ENCODE measurements at places on chromosomes 1 and 21. TPM values are rescaled to one million over a fixed set of nuclear protein-coding genes. Genes with fewer than 3 reads are reported as not detected.

The SLC25A34 gene
- total RNA-seq: 0.65 TPM

The DDR2 gene
- total RNA-seq: 379 TPM

The TAS1R1 gene
- total RNA-seq: not detected

The KIF14 gene
- total RNA-seq: 13.4 TPM

DNA sequence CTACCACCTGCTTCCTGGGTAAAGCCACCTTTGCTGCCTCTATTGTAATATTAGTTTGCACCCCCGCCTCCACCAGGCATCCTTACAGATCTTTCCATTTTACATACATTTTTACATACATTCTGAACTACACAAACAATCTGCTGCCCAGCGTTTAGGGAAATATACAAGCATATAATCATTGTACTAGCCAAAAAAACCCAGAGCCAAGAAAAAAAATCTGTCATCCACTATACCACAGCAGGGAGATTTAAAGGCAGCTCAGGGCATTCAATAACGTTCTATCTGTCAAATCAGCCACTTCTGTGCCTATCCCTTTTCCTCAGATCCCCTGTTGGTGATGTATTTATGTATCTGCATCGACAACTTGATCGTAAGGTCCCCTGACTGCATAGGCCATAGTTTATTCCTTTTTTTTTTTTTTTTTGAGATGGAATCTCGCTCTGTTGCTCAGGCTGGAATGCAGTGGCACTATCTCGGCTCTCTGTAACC lies 43.0 kb downstream of the GNG12 start:
- DNase-seq: no peak

DNA sequence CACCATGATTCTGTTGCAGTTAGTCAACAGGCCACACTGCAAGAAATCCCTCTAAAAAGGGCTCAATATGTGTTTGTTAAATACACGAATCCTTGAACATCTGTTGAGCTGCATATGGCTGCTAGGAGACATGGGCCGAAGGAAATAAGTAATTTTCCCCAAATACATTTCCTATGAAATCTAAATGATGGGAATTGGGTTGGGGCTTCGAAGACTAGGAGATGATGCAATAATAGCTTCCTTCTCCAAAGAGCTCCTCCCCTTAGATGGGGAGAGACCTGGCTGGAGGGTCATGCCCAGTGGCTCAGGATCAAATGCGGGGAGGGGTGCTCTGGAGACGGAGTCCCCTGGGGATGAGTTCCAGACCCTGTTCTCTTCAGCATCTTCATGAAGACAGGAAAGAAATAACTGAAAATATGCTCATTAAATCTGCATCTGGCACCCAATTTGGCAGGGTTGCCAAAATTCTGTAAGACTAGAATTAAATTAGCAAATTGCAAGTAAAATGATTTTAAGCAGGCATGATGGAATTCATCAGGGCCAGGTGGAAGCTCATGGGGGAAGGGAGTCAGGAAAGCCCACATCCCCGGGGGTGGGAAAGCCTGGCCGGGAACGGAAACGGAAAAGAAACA lies 165.0 kb upstream of the EDN2 start:
- DNase-seq: no peak

The CFHR5 gene
- total RNA-seq: not detected

The KCNK1 gene
- 2.9 TPM for total RNA-seq

GRCh38 chr21:44314561-44314960 lies 14.7 kb downstream of the PFKL start:
- DNase-seq: no peak

DNA sequence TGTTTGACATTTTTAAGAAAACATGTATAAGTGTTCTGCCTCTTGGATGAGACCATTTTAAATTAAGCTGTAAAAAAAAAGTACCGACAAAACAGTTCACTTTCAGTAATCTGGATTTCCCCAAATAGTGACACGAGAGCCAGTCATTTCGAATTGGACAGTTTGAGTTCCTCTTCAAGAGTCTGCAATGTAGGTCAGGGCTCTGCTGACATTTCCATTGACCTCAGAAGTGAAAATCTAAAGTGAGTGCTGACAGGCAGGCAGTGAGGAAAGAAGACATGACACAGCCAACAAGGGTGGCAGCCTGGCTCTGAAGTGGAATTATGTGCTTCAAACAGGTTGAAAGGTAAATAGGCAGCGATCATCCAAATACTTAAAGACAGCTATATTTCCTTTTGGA lies at the start of gene IL23R:
Gene IL23R, plus strand, starts transcription at position 259 of the 400 bp plus-strand sequence. CDS start 1,667 bp downstream, outside the sequence.
- DNase-seq: no peak

The CLDN17 gene
- not detected for total RNA-seq

All from fibroblast of the aortic adventitia (primary cell).